HCT116 (cell line): ENCODE measurements at places on chromosomes 1 and 21.

DNA sequence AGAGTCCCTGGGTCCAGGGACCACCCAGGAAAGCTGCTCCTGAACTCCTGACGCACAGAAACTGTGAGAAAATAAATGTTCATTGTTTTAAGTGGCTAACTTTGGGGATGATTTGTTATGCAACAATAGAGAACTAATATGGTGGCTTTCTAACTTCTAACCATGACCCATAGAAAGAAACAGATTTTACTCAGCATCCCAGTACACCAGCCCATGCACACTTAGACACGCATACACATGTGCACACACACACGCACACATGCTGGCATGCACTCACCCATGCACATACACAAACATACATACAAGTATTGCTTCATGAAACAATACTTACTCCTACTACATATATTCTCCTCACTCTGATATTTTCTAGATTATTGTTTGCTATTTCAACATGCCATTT, 57.1 kb downstream of the NID1 start:
- no peak for DNase-seq

DNA sequence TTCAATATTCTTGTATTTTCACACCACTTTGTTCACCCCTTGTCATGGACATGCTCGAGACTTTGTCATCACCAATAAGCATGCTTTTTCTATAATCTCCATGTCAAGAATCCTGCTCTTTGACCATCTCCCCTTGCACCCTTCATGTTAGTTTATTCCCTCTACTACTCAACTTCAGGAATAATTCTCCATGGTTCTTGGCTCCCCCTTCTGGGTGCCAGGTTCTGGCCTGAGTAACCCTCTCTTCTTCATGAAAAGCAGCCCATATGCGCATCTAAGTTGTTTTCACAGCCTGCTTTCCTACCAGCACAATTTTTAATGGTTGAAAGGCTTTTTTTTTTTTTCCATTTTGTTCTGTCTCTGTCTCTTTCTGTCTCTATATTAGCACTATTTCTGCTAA, 160.7 kb downstream of the LEPR start:
- no peak for DNase-seq

- DNase-seq: no peak
These were observed 26.0 kb upstream of the C2CD2 start for GRCh38 chr21:41979751-41980369.

DNA sequence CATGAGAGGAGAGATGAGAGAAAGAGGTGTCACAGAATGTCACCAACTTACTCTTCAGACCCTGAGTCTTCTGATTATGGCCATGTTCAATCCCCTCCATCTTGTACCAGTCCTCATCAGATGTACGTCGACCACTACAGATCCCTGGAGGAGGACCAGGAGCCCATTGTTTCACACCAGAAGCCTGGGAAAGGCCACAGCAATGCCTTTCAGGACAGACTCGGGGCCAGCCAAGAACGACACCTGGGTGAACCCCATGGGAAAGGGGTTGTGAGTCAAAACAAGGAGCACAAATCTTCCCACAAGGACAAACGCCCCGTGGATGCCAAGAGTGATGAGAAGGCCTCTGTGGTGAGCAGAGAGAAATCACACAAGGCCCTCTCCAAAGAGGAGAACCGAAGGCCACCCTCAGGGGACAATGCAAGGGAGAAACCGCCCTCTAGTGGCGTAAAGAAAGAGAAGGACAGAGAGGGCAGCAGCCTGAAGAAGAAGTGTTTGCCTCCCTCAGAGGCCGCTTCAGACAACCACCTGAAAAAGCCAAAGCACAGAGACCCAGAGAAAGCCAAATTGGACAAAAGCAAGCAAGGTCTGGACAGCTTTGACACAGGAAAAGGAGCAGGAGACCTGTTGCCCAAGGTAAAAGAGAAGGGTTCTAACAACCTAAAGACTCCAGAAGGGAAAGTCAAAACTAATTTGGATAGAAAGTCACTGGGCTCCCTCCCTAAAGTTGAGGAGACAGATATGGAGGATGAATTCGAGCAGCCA, 8.0 kb downstream of the ELOA start:
- DNase-seq: peak; percentile 21

GRCh38 chr1:238951809-238952208, 434.6 kb upstream of the CHRM3 start:
- DNase-seq: no peak
